GM12864 (cell line): ENCODE measurements at places on chromosomes 4 and X.

- DNase-seq = no peak
These were observed 66.0 kb downstream of the CAMK2D start for GRCh38 chr4:113695328-113696169.

DNA sequence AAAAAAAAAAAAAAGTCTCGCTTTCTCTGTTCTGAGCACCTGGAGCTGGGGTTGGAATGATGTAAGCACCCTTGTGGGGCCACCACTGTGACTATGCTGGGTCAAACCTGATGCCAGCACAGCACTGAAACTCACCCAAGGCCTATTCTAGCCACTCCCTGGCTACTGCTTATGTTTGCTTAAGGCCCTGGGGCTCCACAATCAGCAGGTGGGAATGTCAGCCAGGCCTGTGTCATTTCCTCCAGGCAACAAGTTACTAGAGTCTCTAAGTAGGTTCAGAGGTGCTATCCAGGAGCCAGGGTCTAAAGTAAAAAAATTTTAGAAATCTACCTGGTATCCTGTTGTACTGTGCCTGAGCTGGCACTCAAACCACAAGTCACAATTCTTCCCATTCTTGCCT is 1306.8 kb downstream of the STIM2 start:
- DNase-seq = no peak

- no peak for DNase-seq
These were observed 117.8 kb downstream of the UCHL1 start for GRCh38 chr4:41374490-41374889.

DNA sequence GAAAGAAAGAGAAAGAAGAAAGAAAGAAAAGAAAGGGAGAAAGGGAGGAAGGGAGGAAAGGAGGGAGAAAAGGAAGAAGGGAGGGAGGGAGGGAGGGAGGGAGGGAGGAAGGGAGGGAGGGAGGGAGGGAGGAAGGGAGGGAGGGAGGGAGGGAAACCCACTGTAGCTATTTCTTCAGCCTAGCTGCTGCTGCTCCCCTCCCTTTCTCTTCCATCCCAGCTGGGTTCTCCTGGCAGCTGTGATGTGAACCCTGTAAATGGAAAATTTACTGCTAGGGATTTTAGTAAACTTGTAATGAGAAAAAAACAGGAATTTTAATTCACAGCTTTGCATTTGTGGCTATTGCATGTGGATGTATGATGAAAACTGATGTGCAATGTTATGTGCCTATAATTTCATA is 8.0 kb downstream of the NR0B1 start:
- DNase-seq = no peak

GRCh38 chr4:7327341-7327885 is 107.3 kb downstream of the PSAPL1 start:
- no peak for DNase-seq

DNA sequence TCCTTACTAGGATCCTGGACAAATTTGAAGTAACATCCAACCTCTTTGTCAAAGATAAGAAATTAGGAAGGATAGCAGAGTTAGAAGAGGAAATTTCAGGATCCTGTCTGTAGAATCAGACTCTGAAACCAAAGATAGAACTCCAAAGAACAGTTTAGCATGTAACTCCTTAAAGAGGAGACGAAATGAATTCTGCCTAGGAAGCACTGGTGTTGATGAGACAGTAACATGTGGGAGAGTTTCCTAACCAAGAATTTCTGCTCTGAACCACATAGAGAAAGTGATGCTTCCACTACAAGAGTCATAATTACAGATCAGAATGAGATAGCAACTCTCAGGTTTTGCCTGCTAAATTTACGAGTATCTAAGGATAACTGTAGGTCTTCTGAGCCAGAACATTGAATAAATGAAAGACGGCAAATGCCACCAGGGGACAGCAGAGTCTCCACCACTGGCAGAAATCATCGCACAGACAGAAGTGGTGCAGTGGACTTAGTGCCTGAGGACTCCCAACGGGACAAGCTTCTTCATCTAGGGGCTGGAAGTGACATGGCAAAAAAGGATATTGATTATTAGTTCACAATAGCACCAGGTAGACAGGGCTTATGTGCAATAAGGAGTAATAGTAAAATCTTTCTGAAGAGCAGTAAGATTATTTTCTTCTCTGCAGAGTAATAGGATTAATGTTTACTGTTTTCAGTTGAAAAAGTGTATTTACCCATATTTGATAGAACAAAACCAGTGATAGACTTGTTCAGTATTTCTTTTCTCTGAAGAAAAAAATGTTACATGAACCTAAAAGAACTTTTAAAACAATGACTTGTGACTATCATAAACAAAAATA is 6.7 kb upstream of the PPID start:
- no peak for DNase-seq

- no peak for DNase-seq
These were observed 97.3 kb downstream of the PCDH7 start for GRCh38 chr4:30817447-30817846.

DNA sequence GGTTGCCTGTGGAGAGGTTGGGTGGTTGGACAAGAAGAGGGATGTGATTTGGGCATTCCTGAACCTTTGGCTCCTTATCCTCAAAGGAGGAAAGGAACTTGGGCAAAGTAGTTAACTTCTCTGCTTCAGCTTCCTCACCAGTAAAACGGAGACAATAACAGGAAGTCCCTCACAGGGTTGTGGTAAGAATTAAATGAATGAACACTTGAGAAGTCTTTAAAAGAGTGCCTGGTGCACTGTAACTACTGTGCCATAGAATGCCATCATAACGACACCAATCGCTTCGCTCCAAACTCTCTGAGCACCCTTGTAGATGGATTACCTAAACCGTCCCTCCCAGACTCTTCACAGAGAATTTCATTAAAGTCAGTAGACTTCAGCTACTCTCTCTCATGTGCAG is 10.5 kb downstream of the ZCCHC18 start:
- DNase-seq = no peak

- DNase-seq = no peak
These were observed 1.7 kb downstream of the SAT1 start for GRCh38 chrX:23784470-23785331.

GRCh38 chr4:52910115-52910514 is 48.0 kb downstream of the RASL11B start:
- DNase-seq = no peak
